ENCODE measurements at places on chromosomes 1 and 21.
A peak's percentile ranks its signal among the peaks of the same experiment; 100 is the strongest.

- DNase-seq, result no peak
Measured at GRCh38 chr1:220371324-220371723, 99.1 kb upstream of the RAB3GAP2 start.

- no peak for DNase-seq
Measured at GRCh38 chr1:100542285-100542684, 4.3 kb downstream of the GPR88 start.

- no peak for DNase-seq
Measured at GRCh38 chr21:29368906-29369305, 70.2 kb downstream of the BACH1 start.

DNA sequence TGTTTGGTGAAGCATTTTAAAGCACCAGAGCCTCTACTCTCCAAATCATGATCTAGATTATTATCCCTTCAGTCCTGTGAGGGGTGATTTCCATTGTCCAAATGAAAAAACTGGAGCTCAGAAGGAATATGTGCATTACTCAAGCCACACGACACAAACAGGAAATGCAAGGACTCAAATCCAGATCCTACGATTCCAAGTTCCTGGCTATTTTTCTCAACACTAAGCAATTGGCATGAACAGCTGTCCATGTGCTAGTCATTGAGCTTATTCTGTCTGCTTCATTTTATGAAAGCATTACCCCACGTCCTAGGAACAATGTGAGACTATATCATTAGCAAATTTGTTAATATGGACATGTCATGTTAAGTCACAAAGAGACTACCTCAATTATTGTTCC lies 273.1 kb upstream of the LYPLAL1 start:
- no peak for DNase-seq

DNA sequence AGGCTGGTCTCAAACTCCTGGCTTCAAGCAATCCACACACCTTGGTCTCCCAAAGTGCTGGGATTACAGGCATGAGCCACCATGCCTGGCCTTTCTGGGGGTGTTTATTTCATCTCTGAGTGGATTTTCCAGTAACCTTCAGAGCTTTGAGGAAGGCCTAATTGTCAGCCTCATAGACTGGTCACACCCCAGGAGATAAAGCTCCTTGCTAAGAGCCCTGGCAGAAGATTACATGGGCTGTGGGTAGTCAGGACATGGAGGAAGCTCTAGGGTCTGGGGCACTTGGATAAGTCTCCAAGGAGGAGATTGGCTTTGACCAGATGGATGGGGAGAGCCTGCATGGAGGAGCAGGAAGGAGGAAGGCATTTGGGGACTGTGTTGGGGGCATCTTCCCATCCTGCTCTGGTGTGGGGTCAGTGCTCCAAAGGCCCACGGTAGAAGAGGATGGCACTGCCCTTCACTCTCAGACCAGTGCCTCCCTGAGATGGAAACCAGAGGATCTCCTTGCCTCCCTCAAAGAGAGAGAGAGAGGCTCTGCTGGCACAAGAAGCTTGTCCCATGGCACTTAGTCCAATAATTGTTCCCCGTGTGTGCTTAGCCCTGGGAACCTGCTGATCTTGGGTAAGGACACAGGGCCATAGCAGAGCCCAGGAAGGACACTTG lies 14.7 kb upstream of the GSTM4 start:
- DNase-seq, result no peak

- DNase-seq, result no peak
Measured at GRCh38 chr21:38054334-38054733, 138.1 kb upstream of the KCNJ6 start.

DNA sequence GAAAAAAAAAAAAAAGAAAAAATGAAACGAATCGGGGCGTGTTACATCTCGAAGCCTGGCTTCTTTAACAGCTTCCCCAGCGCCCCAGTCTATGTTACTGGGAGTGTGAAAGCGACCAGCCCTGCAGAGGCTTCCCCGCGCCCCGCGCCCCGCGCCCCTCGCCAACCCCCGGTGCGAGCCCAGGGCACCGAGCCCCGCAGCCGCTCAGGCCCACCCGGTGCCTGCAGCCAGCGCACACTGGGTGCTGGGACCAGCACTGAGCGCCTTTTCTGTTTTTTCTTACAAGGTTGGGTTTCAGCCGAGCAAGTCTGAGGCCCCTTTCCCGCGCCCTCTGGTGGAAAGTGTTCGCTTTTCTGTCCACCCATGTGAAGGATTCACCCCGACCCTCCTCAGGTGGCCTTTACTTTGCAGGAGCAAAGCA lies 42.1 kb upstream of the ZNF496 start:
- DNase-seq, result peak; percentile 54

DNA sequence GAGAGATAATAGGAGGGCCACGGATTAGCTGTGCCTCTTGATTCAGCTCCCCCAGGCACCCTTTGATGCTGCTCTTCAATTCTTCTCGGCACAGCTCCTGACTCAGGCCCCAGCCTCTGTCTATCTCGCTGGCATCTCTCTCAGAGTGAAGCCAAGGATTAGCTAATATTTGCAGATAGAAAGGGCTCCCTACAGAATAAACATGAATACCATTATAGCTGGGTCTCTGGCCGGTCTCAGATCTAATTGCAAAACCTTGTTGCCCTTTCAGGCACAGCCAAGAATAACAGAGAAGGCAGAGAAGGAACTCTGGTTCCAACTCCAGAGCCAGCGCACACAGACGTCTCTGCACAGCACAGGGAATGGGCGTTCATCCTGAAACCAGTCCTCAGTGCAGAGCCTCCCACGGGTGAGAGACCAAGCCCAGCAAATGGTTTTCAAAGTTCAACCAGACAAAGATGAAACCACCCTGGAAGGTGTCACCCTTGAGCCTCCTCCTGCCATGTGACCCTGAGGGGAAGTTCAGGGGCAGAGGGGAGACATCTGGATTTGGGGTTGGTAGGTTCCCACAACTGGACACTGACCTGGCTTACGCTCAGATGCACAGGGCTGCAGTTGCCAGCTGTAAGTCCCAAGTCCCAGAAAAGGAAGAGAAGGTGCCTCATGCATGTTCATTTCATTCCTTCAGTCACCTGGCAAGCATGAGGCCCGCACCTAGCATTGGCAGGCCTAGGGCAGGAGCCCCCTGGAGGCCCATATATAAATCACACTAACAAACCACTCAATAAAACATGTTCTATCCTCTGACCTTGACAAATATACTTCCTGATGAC lies 394.0 kb downstream of the NPHP4 start:
- DNase-seq, result no peak

DNA sequence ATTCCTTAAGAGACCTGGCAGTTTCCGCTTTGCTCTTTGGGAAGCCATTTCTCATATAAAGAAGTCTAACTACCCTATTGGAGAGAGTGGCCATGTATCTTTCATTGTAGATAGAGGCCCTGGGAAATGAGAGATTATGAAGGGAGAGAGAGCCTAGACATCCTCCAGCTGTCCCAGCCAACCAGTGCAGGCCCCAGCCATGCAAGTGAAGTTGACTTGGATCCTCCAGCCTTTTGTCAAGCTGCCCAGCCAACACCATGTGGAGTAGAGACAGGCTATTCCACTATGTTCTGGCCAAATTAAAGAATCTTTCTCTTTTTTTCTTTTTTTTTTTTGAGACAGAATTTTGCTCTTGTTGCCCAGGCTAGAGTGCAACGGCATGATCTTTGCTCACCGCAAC lies 7.1 kb upstream of the ANP32E start:
- DNase-seq, result no peak

DNA sequence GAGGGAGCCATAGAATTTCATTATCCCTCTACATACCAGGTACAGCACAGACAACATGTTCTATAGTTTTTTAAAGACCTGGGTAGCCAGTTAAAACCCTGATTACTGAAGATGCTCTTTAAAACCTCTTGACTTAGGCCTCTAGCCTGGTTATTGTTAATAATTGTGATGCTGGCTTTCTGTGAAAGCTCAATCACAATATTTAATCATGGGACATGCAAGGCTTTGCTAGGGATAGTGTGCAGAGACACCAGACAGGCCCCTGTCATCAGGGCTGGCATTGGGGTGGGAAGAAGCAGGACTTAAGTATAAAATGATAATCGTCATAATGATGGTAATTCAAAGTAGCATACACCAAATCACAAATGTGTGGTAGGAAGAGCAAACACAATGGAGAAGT lies 274.4 kb downstream of the PTBP2 start:
- no peak for DNase-seq

DNA sequence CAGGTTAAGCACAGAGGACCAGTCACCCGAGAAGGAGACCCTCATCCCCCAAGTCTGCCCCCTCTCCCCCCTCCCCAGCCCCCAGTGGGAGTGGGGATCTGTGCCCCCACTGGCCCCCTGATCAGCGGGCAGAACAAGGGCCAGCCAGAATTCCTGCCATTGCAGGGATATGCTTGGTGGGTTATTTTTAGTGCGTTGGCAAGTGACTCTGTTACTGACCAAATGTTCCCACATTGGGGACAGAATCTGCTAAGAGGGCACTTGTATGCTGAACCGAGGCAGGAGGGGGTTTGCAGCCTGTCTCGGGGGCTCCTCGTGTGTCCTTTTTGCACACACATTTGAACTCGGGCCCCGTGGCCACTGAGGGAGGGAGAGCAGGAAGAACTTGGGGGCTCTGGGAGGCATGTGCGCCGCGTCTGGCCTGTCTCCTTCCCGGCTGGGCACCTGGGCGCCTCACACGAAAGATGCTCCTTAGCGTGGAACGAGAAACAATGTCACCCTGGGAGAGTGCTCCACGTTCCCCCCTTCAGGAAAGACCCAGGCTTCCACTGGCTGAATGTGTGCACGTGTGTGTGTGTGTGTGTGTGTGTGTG lies 66.4 kb upstream of the CASZ1 start:
- DNase-seq, result no peak

DNA sequence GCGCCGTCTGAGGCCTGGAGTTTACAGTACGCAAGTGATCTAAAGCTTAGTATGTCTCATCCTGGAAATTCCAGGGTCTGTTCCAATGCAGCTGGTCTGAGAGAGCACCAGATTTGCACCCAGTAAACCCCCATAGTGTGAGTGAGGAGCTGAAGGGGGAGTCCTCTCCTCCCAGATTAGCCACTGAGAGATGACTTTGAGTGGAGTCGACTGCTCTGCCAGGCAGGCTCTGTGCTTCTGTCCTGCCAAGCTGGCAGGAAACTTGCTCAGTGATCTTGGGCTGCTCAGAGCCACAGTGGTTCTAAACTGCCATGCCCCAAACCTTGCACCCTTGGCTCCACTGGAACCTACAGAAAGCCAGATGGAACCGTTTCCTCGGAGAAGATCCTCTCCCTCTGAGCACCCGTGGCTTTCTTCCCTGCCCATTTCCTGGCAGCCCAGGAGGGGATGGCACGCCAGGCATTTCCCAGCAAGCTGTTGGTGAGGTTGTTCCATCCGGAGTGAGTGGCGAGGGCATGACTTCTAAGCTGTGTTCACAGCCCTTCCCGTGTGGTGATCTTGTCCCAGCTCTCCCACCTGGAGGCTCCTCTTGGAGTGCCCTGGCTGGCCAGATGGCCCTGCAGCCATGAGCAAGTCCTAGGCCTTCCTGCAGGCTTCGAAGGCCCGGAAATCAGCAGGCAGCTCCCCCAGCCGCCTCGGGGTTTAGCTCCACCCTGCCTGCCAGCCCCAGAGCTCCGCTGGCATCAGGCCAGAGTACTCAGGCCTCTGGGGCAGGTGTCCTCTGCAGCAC lies 125.9 kb upstream of the VAMP3 start:
- DNase-seq, result no peak

- peak; percentile 22 for DNase-seq
Measured at GRCh38 chr1:211920141-211920572, 89.6 kb upstream of the LPGAT1 start.

DNA sequence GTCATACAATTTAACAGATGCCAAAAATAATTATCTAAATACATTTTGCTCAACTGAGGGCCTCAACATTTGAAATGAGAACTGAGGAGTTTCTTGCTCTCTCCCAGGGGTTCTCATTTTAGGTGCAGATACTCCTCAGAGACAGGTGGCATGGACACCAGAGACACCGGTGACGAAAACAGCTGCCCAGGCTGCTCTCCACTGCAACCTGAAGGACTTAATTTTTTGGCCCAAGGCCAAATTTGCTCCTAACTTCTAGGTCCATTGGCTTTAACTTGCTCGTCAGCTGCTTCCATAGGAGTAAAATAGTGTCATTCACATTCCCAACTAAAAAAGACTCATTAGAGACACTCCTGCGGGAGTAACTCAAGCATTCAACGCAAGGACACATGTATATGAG lies 87.0 kb downstream of the NRIP1 start:
- no peak for DNase-seq

DNA sequence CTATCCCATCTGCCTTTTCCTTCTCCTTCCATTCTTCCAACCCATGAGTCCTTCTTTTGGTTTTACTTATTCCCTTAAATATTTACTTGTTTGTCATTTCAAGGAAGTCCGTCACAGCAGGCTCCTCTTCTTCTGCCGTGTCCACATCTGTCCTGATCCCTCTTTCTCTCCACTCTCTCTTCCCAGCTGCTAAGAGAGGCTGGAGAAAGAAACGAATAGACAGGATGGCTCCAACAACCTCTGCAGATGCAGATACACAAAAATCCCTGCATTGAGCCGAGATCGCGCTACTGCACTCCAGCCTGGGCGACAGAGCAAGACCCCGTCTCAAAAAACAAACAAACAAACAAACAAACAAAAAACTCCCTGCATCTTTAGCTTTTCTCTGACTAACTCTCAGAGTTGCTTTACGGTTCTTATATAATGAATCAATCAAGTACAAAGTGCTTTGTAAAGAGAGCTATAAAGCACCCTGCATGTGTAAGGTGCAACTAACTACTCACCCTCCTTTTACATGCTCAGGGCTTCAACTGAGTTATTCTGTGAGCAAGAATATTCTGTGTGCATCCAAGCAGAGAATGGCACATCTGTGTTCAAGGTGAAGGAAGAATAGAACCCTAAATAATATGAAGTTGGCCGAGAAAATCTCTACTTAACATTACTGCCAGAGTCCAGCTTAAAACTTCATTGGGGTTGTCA lies 3.8 kb upstream of the SAMD13 start:
- DNase-seq, result no peak

GRCh38 chr1:31084782-31085569 lies 19.5 kb upstream of the PUM1 start:
- no peak for DNase-seq

DNA sequence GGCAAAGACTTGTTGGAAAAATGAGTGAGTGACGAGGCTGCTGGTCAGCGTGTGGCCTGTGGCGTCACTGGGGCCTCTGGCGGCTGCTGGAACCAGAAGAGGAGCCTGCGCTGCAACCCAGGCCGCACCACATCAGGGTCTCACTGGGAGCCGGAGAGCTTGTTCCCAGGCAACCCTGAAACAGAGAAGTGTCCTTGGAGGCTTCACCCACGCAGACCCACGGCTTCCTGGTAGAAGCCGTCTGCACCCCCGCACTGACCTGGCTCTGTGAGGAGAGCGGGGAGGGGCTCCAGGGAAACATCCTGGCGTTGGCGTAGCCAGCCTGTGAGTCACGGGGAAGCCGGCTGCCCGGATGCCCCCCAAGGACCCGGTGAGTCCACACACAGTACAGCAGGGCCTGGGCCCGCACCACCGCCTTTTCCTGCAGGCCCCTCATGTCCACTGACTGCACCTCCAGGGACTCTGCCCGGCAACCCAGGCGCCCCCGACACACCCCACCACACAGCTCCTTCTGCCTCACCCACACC lies 57.4 kb downstream of the COL6A1 start:
- DNase-seq, result peak; percentile 91

Data from fibroblast of skin of back (primary cell).